Erythroblast (primary cell): ENCODE measurements at places on chromosomes 7 and 10.

- no peak for DNase-seq
These were observed 1.2 kb upstream of the WNT2 start for GRCh38 chr7:117323851-117324711.

DNA sequence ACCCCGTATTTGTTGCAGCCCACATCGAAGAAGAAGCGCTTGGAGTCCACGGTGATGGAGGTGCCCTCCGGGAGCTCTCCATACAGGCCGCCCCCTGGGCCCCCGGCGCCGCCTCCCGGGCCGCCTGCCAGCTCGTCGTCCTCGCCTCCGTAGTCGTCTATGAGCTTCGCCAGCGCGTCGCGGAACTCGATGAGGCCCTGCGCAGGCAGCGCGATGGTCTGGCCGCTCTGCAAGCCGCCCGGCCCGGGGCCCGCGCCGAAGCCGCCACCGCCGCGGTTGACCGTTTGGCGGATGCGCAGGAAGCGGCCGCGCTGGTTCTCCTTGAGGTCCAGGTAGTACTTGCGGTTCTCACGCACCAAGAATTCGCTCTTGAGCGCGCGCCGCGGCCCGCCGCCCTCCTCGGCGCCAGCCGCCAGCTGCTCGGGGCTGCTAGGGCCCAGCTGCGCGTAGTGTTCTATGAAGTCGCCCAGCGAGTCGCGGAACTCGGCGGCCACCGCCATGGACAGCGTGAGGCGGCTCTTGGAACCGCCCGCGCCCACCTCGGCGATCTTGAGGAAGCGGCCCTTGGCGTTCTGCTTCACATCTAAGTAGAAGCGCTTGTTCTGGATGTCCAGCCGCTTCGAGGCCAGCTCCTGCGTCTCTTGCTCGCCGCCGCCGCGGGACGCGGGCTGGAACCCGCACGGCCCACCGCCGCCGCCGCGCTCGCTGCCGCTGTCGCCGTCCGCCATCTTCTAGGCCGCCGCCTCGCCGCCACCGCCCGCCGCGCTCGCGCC lies 523 bp downstream of the PURB start:
- peak; percentile 90 for DNase-seq

DNA sequence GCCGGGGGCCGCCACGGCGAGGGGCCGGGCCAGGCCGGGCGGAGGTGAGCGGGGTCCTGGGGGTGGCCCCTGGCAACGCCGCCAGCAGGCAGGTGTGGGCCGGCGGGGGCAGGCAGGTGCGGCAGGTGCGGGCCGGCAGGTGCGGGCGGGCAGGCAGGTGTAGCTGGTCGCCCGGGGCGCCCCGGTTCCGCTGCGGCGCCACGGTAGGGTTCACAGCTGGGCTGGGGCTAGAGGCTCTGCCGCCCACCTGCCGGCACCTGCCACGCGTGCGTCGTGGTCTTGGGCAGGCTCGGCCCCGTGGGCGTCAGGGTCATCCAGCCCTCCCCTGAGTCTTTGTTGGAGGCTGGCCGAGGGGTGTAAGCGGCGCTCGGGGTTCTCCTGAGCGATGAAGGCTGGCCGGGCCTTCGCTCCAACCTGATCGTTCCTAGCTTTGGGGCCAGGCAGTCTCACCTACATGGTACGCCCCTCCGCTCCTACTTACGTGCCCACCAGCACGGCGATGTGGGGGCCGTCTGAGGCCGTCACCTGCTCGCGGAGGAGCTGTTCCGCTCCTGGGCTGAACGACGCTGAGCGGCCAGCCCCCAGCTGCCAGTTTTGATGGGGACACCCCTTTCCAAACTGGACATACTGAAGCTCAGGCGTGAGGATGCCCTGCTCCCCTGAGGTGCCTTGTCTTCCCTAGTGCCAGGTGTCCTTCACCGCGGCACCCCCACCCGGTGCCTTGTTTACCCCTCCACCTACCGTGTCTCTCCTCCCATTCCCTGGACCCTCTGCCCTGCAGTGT lies 493 bp downstream of the ZMIZ2 start:
- peak; percentile 42 for DNase-seq

DNA sequence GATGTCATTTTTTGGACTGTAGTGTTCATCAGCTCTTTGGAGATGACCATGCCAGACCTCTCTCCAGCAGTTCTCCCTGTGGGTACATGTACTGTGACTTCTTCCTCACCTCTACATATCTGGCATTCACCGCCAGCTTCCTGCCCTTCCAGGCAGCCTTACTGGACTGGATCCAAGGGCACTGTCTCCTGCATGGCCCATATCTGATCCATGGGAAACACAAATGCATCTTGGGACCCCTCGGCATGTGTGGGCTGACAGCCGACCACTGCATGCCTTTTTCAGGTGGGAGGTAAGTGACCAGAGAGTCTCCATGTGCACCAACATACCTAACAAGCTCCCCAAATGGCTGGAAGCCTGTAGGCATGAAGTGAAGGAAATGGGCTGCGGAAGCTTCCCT lies 3.9 kb upstream of the BLVRA start:
- no peak for DNase-seq

DNA sequence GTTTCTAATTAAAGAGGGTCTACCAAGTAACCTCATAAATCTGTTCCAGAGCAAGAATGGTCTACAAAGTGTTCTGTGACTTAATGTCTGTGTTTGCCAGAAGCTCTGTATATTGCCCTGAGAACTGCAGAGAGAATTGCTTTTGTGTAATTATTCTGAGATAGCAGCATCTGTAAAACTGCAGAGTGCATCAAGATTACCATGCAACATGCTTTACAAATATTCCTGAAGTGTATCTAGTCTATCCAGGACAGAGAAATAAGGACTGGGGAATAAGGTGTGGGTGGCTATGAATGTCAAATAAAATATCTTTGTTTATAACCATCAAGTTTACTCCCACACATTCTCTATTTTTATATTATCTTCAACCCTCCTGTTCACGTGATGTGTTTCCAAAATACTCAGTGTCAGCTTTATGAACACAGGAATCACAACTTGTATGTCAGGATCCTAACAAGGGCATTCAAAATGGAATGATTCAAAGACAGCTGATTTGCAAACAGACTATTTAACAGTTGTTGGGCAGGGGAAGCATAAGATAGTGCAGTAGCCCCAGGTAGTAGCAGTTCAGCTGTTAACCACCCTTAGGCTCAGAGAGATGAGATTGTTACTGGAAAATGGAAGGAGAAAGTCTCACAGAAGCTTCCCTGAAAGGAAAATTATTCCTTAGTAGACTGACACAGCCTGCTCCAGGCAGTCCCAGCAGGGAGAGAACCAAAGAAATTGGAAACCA lies 15.3 kb upstream of the LIPA start:
- no peak for DNase-seq
